ENCODE measurements at places on chromosomes 5 and 9. TPM values are rescaled to one million over a fixed set of nuclear protein-coding genes. Genes with fewer than 3 reads are reported as not detected.

DNA sequence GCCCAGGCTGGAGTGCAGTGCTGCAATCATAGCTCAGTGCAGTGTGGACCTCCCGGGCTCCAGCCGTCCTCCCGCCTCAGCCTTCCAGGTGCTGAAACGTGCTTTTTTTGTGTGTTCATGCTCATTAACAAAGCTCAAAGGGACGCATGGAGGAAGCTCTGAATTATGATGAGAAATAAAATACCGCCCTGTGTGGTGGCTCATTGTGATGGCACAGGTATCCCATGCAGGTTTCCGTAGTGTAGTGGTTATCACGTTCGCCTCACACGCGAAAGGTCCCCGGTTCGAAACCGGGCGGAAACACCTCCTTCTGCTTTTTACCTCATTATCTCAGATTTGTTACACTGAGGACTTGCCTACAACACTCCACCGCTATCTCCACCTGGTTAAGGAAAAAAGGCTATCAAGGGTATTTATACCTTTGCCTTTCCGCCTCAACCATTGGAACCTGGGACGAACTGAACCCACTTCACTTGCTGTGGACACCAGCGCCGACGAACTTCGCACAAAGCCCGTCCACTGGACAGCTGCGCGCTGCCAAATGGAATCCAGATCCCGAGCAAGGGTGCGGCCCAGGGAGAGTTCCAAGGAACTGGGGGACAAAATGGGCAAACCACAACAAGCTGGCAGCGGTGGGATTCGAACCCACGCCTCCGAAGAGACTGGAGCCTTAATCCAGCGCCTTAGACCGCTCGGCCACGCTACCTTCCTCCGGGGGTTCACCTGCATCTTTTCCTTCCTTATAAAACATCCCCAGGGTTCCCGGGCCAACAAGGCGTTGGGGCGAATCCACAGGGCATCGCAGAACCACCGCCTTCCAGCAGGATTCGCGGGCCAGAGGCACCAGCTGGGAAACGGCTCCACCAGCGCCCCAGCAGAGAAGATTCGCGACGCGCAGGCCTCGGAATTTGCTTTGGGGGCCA is 26.3 kb downstream of the OR2V2 start:
- no peaks in the 10 kb centered on the region for H3K36me3 ChIP-seq
- no peak overlapping the region for H3K27ac ChIP-seq
- no peak overlapping the region for H3K4me3 ChIP-seq
- H3K27me3 ChIP-seq = peaks cover 82% of the 10 kb centered on the region
- no peak for DNase-seq

PURA gene
- total RNA-seq = 19.0 TPM

- H3K27ac ChIP-seq = no peak overlapping the region
- DNase-seq = no peak
- H3K27me3 ChIP-seq = no peaks in the 10 kb centered on the region
- H3K36me3 ChIP-seq = no peaks in the 10 kb centered on the region
- H3K4me1 ChIP-seq = no peaks in the 10 kb centered on the region
Observed at GRCh38 chr9:5571629-5572232, 57.2 kb upstream of the RIC1 start.

GRCh38 chr9:131264231-131264630 is 12.1 kb downstream of the FAM78A start:
- DNase-seq = no peak
- H3K4me1 ChIP-seq = peaks cover 10% of the 10 kb centered on the region
- no peak overlapping the region for H3K4me3 ChIP-seq
- no peaks in the 10 kb centered on the region for H3K27me3 ChIP-seq
- H3K36me3 ChIP-seq = peaks cover 18% of the 10 kb centered on the region
- no peak overlapping the region for H3K27ac ChIP-seq

ZNF879 gene
- total RNA-seq = 2.3 TPM

TMEFF1 gene
- total RNA-seq = 0.32 TPM

DNA sequence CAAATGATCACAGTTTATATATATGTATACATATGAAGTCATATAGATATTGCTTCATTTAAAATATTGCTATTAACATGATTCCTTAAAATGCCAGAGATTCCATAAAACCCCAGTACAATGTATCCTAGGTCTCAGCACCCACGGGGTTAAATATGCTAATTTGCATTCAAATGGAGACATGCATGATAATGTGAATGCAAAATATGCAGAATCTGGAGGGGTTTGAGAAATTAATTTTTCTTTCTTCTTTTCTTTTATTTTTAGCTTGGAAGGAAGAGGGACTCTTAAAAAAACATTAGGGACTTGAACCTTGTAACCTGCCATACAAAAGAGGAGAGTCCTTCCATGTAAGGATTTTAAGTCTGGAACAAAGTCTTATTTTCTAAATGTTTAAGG is 211.9 kb downstream of the MEF2C start:
- H3K27ac ChIP-seq = no peak overlapping the region
- peaks cover 100% of the 10 kb centered on the region for H3K27me3 ChIP-seq
- H3K36me3 ChIP-seq = no peaks in the 10 kb centered on the region
- no peak overlapping the region for H3K4me3 ChIP-seq
- no peak for DNase-seq

DNA sequence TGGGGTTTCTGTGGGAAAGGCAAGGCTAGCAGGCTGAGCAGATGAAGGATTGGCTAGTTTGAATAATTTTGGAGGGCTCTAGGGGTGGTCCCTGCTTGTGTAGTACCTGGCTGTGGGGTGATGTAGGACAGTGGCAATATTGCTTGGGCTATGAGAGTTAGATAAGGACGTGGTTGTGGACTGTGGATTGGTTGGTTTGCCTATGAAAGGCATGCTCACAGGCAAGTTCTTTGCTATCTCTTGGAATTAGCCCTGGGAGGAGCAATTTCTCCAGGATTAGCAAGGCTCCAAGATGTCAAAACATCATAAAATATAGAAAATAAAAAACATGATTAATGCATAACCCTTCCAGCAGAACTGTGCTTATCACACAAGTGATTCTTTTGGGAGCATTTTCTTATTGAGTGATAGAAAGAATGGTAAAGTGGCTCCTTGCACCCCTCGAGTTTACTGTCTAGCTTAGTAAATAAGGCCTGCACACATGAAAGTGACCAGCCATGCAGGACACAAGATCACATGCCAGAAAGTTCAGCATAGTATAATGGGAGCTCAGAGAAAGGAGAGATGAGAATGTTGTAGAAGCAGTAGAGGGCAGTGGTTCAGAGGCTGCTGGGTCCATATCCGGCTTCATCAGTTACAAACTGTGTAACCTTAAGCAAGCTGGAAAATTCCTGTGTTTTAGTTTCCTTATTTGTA is 13.8 kb downstream of the AOPEP start:
- no peak for DNase-seq
- H3K27me3 ChIP-seq = no peaks in the 10 kb centered on the region
- no peaks in the 10 kb centered on the region for H3K36me3 ChIP-seq
- no peak overlapping the region for H3K27ac ChIP-seq

DNA sequence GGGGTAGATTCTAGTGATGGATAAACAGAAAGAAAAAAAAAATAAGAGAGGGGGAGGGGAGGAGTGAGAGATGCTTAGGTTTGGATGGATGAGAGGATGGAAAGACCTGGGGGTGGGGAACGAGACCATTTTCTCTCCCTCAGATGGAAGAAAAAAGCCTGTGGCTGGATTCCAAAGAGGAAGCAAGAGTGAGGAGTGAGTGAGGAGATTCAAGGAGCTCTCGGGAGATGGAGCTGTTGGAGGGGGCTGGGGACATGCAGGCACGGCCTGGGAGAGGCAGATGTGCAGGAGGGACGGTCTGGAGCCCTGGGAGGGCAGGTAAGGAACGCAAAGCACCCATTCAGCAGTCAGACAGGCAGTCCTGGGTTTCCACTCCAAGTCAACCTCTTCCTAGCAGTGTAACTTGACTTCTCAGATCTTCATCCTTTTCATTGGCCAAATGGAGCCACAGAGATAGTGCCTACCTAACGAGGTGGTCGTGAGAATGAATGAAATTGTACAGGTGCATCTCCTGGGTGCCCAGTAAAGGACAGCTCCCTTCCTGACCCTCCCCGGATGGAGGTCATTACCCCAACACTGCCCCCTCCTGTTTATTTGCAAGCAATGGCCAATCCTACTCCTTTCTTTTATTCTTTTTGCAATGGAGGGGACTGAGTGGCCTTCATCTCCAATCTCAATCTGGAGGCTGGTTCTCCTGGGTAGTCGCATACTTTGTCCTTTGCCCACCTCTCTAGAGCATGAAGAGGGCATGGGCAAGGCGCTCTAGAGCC is 52.2 kb downstream of the PCDH1 start:
- H3K4me3 ChIP-seq = no peak overlapping the region
- no peaks in the 10 kb centered on the region for H3K27me3 ChIP-seq
- H3K36me3 ChIP-seq = no peaks in the 10 kb centered on the region
- no peak overlapping the region for H3K27ac ChIP-seq
- peaks cover 10% of the 10 kb centered on the region for H3K4me1 ChIP-seq

DNA sequence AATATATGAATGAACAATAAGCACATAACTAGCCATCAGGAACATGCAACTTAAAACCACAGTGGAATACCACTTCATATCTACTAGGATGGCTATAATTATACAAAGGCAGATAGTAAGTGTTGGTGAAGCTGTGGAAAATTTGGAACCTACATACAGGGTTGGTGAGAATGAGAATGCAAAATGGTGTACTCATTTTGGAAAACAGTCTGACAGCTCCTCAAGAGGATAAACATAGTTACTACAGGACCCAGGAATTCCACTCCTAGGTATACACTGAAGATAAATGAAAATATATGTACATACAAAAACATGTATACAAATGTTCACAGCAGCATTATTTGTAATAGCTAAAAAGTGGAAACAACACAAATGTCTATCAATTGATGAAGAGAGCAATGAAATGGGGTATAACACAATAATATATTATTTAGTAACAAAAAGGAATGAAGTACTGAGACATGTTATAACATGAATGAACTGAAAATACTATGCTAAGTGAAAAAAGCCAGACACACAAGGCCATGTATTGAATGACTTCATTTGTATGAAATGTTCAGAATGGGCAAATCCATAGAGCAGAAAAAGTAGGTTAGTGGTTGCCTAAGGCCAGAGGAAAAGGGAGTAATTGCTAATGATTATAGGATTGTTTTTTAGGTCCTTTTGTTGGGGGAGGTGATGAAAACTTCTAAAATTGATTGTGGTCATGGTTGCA is 31.2 kb upstream of the CDK5RAP2 start:
- no peaks in the 10 kb centered on the region for H3K27me3 ChIP-seq
- H3K4me1 ChIP-seq = no peaks in the 10 kb centered on the region
- no peak overlapping the region for H3K4me3 ChIP-seq
- no peak for DNase-seq

PMPCA gene
- total RNA-seq = 65.8 TPM

DNA sequence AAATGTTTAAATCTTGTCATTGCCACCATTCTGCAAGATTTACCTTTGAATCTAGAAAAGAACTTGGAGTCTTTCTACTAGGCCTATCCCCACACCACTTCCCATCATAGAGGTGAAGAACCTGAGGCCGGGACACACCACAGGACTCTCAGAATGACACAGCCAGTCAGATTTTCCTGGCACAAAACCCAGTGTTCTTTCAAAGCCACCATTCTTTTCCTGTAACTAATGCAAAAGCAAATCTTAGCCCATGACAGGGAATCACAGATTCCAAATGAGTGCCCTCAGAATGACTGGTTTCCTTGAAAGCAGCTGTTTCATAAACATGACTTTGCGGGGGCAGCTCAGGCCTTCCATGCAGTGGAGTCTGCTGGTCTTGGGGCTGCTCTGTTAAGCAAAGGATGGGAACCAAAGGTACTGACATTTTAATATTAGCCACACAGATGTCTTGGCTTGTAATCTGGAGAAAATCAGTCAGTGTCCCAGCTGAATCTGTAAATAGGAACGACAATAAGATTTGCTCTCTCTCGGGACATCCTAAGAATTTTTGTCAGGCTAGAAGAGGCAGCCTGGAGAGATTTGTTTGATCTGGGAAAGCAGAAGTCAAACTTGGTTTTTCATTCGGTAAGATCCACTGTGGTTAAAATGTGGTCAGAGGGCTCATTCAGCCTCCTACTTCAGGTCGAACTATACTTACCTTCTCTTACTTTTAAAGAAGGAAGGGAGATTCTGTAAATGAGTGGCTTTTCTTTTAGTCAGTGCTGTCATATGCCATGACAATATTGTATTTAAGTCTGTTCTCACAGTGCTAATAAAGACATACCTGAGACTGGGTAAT is 115.1 kb downstream of the PALM2AKAP2 start:
- H3K27ac ChIP-seq = no peak overlapping the region
- no peaks in the 10 kb centered on the region for H3K27me3 ChIP-seq
- no peaks in the 10 kb centered on the region for H3K4me1 ChIP-seq
- DNase-seq = no peak

BNC2 gene
- total RNA-seq = 7.2 TPM

PCDHGA8 gene
- total RNA-seq = 2.6 TPM

EIF4E1B gene
- total RNA-seq = not detected

GRCh38 chr9:68619072-68619471 is 78.4 kb upstream of the TMEM252 start:
- DNase-seq = no peak
- no peak overlapping the region for H3K4me3 ChIP-seq
- H3K4me1 ChIP-seq = no peaks in the 10 kb centered on the region
- no peak overlapping the region for H3K27ac ChIP-seq

DNA sequence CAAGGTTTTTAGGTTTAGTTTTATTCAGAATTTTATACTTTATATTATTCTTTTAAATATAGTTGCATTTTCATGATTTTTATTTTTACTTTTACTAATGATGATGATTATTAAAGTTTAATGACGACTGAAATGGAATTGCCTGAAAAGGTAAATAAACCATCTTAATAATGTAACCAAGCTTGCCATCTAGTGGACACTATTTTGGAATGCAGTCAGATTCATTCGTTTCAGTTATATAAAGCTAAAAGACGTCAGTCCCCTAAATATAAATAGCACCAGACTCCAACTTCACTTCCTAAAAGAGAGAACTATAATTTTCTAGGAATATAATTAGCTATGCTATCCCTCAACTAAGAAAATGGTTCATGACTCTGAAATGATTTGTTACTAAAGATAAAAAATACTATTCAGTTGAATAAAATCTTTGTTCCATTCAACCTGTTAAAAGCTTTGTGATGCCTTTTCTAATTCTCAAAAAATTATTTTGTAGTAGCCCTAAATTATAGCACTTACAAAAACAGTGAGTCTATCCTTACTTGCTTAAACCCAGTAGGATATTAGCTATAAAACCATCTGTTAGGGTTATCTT is 19.9 kb downstream of the ABITRAM start:
- H3K36me3 ChIP-seq = no peaks in the 10 kb centered on the region
- H3K27ac ChIP-seq = no peak overlapping the region
- peaks cover 4% of the 10 kb centered on the region for H3K4me1 ChIP-seq
- no peaks in the 10 kb centered on the region for H3K27me3 ChIP-seq
- no peak for DNase-seq
- H3K4me3 ChIP-seq = no peak overlapping the region

- H3K36me3 ChIP-seq = no peaks in the 10 kb centered on the region
- no peaks in the 10 kb centered on the region for H3K27me3 ChIP-seq
- peaks cover 12% of the 10 kb centered on the region for H3K4me1 ChIP-seq
- H3K4me3 ChIP-seq = no peak overlapping the region
- no peak for DNase-seq
- no peak overlapping the region for H3K27ac ChIP-seq
Observed at GRCh38 chr5:126971455-126972031, 58.8 kb downstream of the MARCHF3 start.

GRCh38 chr9:21660976-21661375 is 141.5 kb upstream of the MTAP start:
- no peak overlapping the region for H3K4me3 ChIP-seq
- DNase-seq = no peak
- no peaks in the 10 kb centered on the region for H3K27me3 ChIP-seq
- H3K4me1 ChIP-seq = no peaks in the 10 kb centered on the region
- no peaks in the 10 kb centered on the region for H3K36me3 ChIP-seq
- no peak overlapping the region for H3K27ac ChIP-seq
